Naive thymus-derived CD4-positive, alpha-beta T cell (primary cell): ENCODE measurements at places on chromosomes 7 and 10. TPM values are rescaled to one million over a fixed set of nuclear protein-coding genes. Genes with fewer than 3 reads are reported as not detected.

DNA sequence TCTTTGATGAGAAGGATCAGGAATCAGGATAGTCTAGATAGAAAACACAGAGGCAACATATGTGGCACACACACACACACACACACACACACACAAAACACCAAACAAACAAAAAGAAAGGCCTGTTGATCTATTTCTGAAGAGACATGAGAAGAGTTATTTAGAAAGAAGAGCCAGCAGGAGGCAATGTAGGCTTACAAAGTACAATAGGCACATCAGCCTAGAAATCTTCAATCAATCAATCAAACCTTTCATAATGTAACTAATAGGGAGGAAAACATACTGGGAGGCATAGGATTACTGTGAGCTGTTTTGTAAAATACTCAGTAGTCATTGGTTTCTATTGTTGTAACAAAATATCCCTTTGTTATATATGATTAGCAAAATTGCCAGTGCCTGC, 47.3 kb upstream of the TES start:
- DNase-seq, result no peak

DNA sequence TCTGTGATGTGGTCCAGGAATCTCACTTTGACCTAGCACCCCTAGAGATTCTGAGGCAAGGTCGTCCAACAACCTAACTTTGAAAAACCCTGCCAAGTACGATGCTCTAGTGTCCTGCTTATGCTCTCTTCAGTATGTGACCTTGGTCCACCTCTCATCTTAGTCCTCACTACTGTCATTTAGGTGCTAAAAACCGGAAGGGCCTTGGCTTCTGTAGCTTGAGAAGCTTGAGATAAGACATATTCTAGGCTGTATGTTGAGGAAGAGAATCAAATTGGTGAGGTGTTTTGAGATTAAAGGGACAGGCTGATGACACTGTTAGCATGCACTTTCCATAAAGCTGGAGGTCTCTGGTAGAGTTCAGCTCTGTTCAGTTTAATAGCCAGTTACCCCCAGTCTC, 57.0 kb upstream of the MTPN start:
- DNase-seq, result no peak

DNA sequence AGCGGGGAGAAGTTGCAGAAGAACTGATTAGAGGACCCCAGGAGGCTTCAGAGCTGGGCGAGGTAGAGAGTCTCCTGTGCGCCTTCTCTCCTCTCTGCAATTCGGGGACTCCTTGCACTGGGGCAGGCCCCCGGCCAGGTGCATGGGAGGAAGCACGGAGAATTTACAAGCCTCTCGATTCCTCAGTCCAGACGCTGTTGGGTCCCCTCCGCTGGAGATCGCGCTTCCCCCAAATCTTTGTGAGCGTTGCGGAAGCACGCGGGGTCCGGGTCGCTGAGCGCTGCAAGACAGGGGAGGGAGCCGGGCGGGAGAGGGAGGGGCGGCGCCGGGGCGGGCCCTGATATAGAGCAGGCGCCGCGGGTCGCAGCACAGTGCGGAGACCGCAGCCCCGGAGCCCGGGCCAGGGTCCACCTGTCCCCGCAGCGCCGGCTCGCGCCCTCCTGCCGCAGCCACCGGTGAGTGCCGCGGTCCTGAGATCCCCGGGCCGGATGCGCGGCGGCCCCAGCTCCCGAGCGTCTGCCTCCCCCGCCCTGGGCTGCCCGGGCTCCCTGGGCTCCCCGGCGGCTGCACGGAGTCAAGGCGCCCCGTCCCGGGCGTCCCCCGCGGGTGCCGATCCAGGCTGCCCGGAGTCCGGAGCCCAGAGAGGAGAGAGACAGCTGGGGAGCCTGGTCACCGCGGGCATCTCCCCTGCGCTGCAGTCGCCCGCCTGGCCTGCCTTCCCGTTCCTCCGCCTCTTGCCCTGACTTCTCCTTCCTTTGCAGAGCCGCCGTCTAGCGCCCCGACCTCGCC, at the start of gene PLAU:
Gene PLAU, plus strand, starts transcription at position 369 of the 789 bp plus-strand sequence. CDS start 424 bp downstream, outside the sequence.
- DNase-seq, result peak; percentile 33

DNA sequence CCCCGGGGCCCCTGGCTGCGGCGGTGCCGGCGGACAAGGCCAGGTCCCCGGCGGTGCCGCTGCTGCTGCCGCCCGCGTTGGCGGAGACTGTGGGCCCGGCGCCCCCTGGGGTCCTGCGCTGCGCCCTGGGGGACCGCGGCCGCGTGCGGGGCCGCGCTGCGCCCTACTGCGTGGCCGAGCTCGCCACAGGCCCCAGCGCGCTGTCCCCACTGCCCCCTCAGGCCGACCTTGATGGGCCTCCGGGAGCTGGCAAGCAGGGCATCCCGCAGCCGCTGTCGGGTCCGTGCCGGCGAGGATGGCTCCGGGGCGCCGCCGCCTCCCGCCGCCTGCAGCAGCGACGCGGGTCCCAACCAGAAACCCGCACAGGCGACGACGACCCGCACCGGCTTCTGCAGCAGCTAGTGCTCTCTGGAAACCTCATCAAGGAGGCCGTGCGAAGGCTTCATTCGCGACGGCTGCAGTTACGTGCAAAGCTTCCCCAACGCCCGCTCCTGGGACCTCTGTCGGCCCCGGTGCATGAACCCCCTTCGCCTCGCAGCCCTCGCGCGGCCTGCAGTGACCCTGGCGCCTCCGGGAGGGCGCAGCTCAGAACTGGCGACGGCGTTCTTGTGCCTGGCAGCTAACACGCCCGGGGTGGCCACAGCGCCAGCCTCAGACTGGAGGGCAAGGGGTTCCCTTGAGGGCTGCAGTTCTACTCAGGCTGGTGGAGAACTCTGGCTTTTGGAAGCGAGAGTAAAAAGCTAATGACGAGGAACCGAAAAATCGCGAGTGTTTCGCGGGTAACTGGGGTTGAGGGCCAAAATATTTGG, 804 bp downstream of the FRAT1 start:
- DNase-seq, result peak; percentile 65

DNA sequence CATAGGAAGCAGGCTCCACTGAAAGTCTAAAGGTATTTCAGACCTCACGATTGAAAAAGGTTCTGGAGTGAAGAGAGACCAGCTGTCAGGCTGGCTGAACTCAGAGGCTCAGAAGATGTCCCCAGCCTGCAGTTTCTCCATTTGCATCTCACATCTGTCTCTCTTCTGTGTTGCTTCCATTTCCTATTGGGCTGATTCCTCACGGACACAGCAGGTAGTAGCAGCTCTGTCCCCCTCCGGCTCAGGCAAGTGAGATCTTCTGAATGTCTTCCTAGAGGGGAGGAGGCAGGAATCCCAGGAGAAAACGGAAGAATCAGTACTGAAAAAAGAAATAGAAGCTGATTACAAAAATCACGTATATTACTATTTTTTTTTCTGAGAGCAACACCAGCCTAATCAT, 274.1 kb upstream of the COBL start:
- DNase-seq, result no peak

DNA sequence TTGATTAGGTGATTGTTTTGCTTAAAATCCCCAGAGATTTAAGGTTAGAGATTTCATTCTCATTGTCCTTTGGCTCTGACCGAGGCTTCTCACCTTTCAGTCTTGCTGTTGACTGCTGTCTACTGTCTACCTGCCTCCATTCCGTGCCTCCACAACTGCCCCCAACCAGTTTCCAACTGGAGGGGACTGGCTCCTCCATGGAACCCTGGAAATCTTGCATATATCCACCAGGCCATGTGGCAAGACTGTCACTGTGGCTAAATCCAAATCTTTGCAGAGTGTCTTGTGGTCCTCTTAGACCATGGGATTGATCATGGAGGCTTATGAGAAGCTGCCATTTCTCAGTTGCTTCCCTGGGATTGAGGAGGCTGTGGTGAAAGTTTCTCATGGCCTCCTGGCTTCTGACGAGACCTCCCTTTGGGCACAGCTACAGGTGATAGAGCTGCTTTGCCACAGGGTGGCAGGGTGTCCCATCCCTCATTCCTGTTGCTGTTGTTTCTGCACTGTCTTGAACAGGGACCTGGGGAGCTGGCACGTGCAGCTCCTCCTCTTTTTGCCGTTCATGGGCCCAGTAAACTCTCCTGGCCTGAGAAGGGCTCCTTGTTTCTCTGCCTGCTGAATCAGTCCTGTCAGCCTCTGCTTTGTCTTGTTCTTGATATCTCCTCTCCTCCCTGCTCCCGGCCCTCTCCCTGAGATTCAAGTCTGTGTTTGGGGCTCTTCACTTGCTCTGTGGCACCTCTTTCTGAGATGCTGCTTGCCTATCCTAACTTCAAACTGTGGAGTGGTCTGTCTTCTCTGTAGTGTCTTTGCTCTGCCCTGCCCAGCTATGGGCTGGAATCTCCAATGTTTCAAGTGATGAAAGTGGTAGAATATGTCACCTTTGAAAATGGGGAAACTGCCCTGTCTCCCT, 63.6 kb upstream of the IGFBP3 start:
- DNase-seq, result no peak

DNA sequence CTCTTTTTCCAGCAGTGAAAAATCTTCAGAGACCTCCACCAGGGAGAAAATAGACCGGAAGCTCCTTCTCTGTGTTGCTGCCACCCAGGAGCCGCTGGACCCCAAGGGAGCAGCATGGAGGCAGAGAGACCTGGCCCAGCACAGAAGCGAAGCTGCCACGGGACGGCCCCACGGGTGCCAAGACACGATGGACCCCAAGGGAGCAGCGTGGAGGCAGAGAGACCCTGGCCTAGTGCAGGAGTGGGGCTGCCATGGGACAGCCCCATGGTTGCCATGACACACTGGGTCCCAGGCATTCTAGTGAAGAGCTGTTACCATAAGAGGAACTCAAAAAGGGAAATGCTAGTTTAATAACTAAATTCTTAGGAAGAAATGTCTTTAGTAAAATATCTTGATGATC, 186.3 kb downstream of the PTPRN2 start:
- DNase-seq, result no peak

GRCh38 chr7:155913719-155914118, 101.5 kb upstream of the SHH start:
- no peak for DNase-seq

GRCh38 chr10:48797830-48798229, 113.2 kb downstream of the WDFY4 start:
- DNase-seq, result no peak

GRCh38 chr7:45717537-45718235, 143.5 kb downstream of the ADCY1 start:
- no peak for DNase-seq

DNA sequence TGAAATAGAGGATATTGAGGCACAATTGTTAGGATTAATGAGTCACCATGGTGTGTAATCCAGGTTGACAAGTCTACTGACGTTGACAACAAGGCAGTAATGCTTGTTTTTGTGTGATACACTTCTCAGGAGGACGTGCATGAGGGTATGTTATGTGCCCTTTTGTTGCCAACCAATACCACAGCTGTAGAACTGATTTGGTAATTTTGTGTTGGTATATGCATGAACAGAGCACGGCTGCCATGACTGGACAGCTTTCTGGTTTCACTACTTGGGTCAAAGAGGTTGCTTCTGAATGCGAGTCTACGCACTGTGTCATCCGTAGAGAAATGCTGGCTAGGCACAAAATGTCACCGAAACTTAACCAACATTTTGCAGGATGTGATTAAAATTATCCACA, 32.9 kb downstream of the PHTF2 start:
- DNase-seq, result no peak

DNA sequence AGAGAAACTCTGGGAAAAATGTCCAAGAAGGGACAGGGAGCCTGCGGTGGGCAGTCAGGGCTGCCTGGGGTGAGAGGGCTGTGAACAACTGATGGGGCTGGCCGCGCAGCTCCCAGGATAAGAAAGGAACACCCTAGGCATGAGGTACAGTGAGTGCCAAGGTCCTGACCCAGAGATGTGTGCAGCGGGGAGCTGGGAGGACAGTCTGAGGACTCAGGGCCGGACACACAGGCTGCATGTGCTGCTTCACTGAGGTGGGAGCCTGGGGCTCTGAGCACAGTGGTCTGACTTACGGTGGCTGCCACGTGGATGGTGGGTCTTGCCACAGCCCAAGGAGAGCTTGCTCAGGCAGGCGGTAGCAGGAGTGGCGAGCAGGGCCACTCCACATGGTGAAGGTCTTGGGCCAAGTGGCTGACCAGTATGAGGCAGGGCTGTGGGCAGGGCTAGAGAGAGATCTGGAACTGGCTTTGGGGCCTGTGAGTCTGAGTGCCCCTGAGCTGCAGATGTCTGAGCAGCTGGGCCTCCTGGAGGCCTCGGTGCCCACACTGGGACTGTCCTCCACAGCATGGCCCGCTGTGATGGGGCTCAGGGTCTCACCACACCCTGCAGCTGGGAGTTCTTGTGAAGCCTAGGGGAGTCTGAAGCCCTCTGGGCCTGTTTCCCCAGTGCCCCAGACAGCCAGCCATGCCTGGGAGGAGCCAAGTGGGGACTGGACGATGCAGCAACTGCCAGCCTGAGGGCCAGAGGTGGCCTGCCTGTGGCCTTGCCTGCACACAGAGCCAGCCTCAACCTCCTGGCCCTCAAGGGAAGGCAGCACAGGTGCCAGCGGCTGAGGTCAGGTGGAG, 60.3 kb downstream of the RASGEF1A start:
- DNase-seq, result no peak

Gene TRIM73
- total RNA-seq, result 30.0 TPM

- DNase-seq, result no peak
Observed at GRCh38 chr7:47299496-47299895, 282.4 kb downstream of the TNS3 start.

DNA sequence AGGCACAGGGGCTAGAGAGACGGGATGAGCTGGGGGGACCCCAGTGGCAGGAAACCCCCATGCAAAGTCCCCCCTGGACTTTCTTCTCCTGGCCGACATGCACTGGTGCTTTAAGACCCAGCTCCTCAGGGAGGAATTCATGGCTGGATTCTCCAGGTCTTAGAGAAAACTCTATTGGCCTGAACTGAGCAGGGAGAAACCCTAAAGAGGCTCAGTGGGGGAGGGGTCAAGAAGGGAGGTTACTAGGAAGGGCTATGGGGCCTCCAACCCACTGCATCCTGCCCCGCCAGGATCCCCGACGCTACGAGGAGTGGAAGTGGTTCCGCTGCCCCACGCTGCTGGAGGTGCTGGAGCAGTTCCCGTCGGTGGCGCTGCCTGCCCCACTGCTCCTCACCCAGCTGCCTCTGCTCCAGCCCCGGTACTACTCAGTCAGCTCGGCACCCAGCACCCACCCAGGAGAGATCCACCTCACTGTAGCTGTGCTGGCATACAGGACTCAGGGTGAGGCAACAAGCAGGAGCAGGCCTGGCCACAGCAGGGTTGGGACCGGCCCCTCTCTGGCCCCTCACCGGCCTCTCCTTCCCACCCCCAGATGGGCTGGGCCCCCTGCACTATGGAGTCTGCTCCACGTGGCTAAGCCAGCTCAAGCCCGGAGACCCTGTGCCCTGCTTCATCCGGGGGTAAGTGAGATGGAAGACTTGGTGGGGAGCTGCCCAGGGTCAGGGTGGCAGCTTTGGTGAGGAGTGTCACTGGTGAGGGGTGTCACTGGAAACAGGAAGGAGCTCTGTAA, 13.8 kb downstream of the ATG9B start:
- peak; percentile 56 for DNase-seq

Gene FAM25G
- not detected in 2 replicates for total RNA-seq

DNA sequence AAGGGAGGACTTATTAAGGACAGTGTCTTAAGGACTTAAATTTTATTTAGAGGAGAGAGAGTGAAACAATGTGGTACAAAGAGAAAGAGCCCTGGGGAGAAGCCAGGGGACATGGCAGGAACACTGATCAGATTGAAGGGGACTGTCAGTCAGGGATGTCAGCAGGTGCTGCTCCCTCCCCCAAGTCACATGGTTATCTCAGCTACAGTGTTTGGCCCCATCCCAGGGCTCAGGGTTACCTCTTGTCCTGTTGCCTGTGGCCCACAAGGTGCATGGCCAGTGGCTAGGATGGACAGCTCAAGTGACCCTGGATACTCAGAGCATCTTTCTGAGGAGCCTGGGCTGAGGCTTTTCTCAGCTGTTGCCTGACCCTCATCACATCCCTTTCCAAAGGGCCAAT, 325.9 kb upstream of the PODXL start:
- no peak for DNase-seq

GRCh38 chr10:123886292-123886691, 5.3 kb downstream of the CPXM2 start:
- DNase-seq, result no peak

Gene FOXI2
- total RNA-seq, result 0.24 TPM

- no peak for DNase-seq
Observed at GRCh38 chr10:104993085-104993484, 352.0 kb downstream of the SORCS3 start.
